Activated T-helper 2 cell treated with anti-CD3 and anti-CD28 coated beads, Interferon-gamma antibody, Interleukin-2, Interleukin-4, amounts not matched to agents 10 μg/mL and 5 μg/mL and 100 μg/mL, durations not matched to agents 14 hours and 24 hours and 36 hours (primary cell): ENCODE measurements at places on chromosomes 7 and 10. TPM values are rescaled to one million over a fixed set of nuclear protein-coding genes. Genes with fewer than 3 reads are reported as not detected.

DPY19L1 gene
- 21.9 and 25.4 TPM in 2 replicates for total RNA-seq

PAX4 gene
- not detected in 2 replicates for total RNA-seq

LIPN gene
- not detected in 2 replicates for total RNA-seq

MGAM2 gene
- total RNA-seq, result not detected in 2 replicates

DNAH11 gene
- 2.0 and 3.7 TPM in 2 replicates for total RNA-seq

CNPY1 gene
- not detected in 2 replicates for total RNA-seq

CTTNBP2 gene
- not detected in 2 replicates for total RNA-seq

FAM131B gene
- total RNA-seq, result 1.3 and 2.0 TPM in 2 replicates

ZNF503 gene
- 0.30 and 0.34 TPM in 2 replicates for total RNA-seq

- H3K36me3 ChIP-seq, result peaks cover 70% of the 10 kb centered on the region
- DNase-seq, result no peak
Measured at GRCh38 chr7:73539709-73540108, 17.6 kb upstream of the BAZ1B start.

- peaks cover 21% of the 10 kb centered on the region for H3K27me3 ChIP-seq
- H3K27ac ChIP-seq, result peak overlapping the region; percentile 75
- peaks cover 16% of the 10 kb centered on the region for H3K4me1 ChIP-seq
Measured at GRCh38 chr7:148563583-148564274, 26.8 kb upstream of the C7orf33 start.

GRCh38 chr7:104886651-104887050, 127.4 kb upstream of the KMT2E start:
- H3K27me3 ChIP-seq, result peaks cover 15% of the 10 kb centered on the region
- no peak for DNase-seq
- H3K4me3 ChIP-seq, result no peak overlapping the region
- H3K4me1 ChIP-seq, result peaks cover 9% of the 10 kb centered on the region
- no peaks in the 10 kb centered on the region for H3K36me3 ChIP-seq

GRCh38 chr10:78944723-78945312, 123.9 kb upstream of the ZMIZ1 start:
- H3K27ac ChIP-seq, result no peak overlapping the region
- H3K4me1 ChIP-seq, result no peaks in the 10 kb centered on the region
- H3K4me3 ChIP-seq, result no peak overlapping the region
- DNase-seq, result no peak

DNA sequence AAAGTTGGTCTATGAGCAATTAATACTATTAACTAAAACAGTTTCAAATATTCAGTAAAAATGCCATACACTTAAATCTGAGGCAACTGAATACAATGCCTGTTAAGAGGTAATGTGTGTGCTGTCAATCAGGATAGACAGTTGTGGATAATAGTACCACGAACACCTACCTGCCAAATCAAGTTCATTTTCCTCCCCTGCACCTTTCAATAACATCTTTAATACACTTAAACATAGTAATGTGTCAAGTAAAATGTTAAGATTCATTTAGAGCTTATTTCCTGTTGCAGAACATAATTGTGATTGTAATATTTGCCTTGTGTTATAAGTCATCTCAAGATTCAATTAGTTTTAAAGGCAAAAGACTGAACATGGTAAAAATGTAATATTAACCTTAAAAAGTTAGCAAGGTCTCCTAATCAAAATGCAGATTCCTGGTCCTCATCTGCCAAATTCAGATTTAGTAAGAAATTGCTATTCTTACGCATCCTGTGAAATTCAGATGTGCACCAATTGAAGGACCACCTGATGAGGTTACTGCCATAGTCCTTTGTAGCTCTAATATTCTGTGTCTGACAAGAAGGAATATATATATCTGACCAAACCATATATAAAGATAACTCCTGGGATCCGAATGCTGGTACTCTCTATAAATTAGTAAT, 37.1 kb downstream of the COL1A2 start:
- H3K4me1 ChIP-seq, result peaks cover 3% of the 10 kb centered on the region
- H3K27ac ChIP-seq, result no peak overlapping the region
- H3K4me3 ChIP-seq, result no peak overlapping the region
- DNase-seq, result no peak
- H3K27me3 ChIP-seq, result peaks cover 11% of the 10 kb centered on the region

- H3K4me1 ChIP-seq, result peaks cover 2% of the 10 kb centered on the region
- H3K36me3 ChIP-seq, result no peaks in the 10 kb centered on the region
- no peak overlapping the region for H3K4me3 ChIP-seq
- H3K27ac ChIP-seq, result no peak overlapping the region
Measured at GRCh38 chr10:16843252-16843870, 26.1 kb upstream of the RSU1 start.

- no peak for DNase-seq
- no peaks in the 10 kb centered on the region for H3K27me3 ChIP-seq
- H3K27ac ChIP-seq, result no peak overlapping the region
Measured at GRCh38 chr10:29012926-29013554, 275.8 kb upstream of the LYZL1 start.

DNA sequence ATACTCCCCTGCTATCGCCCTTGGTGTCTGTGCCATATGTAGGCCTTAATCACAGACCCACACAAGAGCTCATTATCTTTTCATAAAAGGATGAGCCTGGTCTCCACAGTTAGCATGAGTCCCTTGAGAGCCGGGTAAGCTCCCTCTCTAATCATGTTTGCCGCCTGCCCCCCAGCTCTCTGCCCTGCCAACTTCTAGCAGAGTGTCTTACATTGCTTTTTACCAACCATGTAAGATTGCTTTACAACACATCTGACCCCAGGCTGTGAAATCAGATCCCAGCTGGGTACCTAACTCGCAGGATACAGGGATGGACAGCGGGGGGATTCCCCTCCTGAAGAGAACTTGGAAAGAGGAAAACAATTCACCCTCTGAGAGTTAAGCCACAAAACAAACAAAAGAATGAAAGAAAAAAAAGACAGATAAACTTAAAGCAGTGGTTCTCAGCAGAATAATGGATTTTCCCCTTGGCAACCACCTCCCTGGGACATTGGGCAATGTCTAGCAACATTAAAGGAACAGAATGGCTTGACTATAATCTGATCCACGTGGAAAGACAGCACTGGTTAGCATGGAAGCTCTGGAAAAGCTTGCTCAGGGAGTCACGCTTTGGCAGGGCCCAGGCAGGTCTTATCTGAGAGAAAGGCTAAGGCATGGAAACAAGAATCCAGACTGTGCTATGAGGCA, 39.4 kb upstream of the ATOH7 start:
- H3K4me3 ChIP-seq, result no peak overlapping the region
- no peaks in the 10 kb centered on the region for H3K36me3 ChIP-seq
- no peaks in the 10 kb centered on the region for H3K27me3 ChIP-seq
- no peaks in the 10 kb centered on the region for H3K4me1 ChIP-seq
- H3K27ac ChIP-seq, result no peak overlapping the region

GRCh38 chr7:48621076-48621475, 303.3 kb upstream of the CDC14C start:
- no peak for DNase-seq
- no peaks in the 10 kb centered on the region for H3K27me3 ChIP-seq
- H3K4me3 ChIP-seq, result no peak overlapping the region
- no peaks in the 10 kb centered on the region for H3K4me1 ChIP-seq

GRCh38 chr10:96708456-96708855, 11.9 kb downstream of the PIK3AP1 start:
- DNase-seq, result no peak
- H3K4me3 ChIP-seq, result no peak overlapping the region
- no peak overlapping the region for H3K27ac ChIP-seq
- H3K27me3 ChIP-seq, result no peaks in the 10 kb centered on the region
- H3K4me1 ChIP-seq, result peaks cover 3% of the 10 kb centered on the region
- H3K36me3 ChIP-seq, result peaks cover 5% of the 10 kb centered on the region

- H3K4me3 ChIP-seq, result no peak overlapping the region
- H3K27me3 ChIP-seq, result no peaks in the 10 kb centered on the region
- H3K27ac ChIP-seq, result no peak overlapping the region
- no peaks in the 10 kb centered on the region for H3K4me1 ChIP-seq
- no peaks in the 10 kb centered on the region for H3K36me3 ChIP-seq
- no peak for DNase-seq
Measured at GRCh38 chr7:158251061-158251965, 336.3 kb downstream of the PTPRN2 start.
